ENCODE measurements at places on chromosomes 5 and 9.

DNA sequence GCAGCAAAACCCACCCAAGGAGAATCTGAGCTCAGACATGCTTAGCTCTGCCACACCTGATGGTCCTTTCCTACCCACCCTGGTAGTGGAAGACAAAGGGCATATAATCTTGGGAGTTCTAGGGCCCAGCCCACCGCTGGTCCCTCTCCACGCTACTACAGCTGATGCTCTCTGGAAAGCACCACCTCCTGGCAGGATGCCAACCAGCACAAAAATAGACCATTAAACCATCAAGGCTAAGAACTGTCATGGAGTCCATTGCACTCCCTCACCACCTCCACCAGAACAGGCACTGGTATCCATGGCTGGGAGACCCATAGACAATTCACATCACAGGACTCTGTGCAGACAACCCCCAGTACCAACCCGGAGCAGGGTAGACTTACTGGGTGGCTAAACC is 111.0 kb upstream of the IL7R start:
- no peak for DNase-seq

DNA sequence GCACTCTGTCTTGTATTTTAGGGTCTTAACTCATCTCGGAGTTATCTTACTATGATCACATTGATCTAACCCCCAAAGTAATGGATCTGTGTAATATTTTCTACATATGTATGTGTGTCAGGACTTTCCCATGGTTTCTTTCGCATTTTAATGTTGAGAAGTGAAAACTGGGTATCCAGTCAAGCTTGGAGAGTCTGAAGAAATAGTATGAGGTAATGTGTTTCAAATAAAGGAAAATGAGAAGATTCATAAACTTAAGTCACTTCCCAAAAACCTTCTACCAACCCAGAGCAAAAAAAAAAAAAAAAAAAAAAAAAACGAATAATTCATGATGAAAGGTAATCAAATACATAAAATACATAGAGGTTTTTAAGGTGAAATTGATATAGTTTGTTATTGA is 187.8 kb upstream of the VCAN start:
- DNase-seq: no peak

DNA sequence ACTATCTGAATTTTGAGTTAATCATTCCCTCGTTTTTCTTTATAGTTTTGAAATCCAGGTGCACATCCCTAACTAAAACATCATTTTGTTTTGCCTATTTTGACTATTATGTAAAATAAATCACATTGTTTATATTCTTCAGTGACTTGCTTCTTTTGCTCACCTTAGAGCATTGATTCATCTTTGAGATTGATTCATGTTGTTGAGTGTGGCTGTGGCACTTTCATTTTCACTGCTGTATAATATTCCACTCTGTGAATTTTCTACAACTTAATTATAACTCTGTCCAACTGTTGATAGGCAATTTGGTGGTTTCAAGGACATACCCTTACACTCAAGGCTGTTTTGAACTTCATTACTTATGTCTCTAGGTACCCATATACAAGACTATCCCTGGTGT is 12.5 kb downstream of the NKX2-5 start:
- no peak for DNase-seq

GRCh38 chr9:124205686-124206352 is 51.9 kb upstream of the NEK6 start:
- DNase-seq: no peak

GRCh38 chr5:15702102-15702501 is 202.1 kb downstream of the FBXL7 start:
- no peak for DNase-seq
